CD4-positive, alpha-beta T cell treated with Interleukin-17A for 4 hours (primary cell): ENCODE measurements at places on chromosomes 5 and 9.

DNA sequence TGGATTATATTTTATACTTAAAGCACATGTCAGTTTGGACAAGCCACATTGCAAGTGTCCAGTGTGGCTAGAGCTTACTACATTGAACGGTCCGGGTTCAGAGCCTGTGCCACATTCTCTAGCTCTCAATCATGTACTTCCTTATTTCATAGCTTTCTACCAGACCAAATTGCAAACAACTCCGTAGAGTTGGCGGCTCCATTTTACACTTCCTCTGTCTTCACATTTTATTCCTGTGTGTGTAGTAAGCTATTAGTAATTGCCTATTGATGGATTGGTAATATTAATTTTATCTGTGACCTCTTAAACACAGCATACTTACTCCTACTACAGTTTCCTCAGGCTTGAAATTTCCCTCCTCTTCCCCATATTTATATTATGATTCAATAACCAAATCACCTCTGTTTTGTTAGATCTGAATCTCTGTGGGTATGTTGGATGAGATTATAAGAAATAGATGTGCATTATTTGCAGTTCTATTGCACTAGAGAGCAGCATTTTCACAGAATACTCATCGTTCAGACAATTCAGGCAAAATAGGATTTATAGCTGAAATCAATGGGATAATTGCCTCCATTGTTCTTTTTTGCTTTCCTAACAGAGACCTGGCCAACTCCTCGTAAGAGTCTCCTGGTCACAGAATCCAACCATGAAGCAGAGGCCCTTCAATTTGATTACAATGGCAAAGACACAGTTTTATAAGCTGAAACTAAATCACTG is 29.0 kb upstream of the C9orf72 start:
- DNase-seq: no peak

DNA sequence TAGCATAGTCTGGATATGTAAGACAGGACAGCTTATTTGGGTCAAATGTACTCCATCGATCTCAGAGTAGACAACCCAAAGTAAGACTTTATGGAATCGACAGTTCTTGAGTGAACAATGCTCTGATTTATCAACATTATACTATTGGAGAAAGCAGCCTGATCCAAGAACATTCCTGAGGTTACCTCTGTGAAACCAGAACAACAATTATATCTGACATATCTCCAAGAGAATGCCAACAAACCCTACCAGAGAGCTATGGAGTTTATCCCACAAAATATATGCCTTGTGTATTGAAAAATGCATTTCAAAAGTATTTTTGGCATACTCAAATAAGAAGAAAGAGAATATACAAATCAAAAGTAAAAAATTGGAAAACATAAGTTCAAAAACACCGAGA is 1985.9 kb downstream of the EFNA5 start:
- DNase-seq: no peak

DNA sequence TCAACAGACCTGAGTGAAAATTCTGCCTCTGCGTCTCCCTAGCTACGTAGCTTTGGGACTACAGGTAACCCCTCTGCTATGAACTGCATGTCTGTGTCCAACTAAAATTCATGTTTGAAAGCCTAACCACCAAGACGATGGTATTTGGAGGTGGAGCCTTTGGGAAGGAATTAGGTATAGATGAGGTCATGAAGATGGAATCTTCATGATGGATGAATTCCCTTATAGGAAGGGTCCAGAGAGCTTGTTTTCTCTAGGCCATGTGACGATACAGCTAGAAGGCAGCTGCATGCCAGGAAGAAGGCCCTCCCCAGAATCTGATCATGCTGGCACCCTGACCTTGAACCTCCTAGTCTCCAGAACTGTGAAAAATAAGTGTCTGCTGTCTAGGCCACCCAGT is 296.4 kb downstream of the SLIT3 start:
- no peak for DNase-seq

DNA sequence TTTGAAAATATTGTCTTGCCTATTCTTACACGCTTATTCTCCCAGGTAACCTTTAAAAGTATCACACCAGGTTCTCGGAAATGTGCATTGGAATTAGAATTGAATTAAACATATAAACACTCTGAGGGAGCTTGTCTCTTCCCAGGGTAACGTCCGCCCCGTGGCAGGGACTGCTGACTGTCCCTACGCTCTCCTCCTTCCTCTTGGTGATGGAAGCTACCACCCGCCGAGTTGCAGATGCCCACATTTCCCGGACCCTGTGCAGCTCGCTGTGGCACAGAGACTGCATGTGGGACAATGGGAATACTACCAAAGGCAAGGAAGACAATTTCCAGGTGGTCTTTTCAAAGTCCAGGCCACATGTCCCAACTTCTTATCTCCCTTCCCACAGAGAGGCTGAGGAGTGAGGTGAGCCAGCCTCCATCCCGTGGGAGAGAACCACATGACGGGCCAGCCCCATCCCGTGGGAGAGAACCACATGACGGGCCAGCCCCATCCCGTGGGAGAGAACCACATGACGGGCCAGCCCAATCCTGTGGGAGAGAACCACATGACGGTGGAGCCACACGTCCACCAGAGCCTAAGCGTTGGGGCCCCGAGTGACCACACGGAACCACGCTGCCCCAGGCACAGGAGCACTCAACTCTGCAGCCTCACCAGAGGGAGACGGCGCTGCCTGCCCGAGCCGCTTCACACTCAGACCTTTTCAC is 249.4 kb upstream of the IRX1 start:
- DNase-seq: no peak

DNA sequence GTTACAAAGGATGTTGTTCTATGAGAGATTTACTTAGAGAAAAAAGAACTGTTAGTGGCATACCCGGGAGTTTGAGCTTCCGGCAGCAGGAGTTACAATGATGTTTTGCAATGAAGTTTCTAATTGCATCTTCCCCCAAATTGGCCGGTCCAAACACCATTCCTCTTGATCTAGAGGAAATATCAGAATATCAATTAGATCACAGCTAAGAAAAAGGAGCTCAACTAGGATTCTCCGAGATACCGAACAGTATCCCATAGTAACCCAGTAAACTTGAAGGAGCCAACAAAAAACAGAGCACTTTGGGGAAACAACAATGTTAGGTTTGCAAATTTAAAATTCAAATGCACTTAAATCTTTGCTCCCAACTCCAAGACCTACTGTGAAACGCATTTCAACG is 159.5 kb downstream of the TRPM6 start:
- DNase-seq: no peak

DNA sequence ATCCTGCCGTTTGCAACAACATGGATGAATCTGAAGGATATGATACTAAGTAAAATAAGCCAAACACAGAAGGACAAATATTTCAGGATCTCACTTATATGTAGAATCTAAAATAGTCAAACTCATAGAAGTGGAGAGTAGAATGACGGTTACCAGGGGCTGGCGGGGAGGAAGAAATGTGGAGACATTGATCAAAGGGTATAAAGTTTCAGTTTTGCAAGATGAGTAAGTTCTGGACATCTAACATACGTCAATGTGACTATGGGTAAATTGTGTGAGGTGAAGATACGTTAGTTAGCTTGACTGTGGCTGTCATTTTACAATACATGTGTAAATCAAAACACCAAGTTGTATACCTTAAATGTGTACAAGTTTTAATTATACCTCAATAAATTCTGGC is 200.3 kb downstream of the SNX18 start:
- no peak for DNase-seq

DNA sequence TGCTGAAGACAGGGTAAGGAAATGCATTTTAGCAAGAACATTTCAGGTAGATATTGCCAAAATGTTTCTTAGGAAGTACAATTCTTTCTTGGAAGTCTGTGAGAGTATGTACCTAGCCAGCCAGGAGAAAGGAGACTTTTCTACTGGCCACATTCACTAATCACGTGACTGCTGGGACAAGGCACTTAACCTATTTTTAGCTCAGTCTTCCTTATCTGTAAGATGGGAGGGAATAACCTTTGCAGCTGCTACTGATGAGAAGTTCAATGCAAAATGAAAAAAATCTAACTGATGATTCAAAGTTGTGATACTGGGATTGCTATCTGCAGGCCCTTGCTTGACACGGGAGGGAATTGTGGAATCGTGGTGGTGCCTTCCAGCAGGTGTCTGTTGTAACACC is 42.6 kb upstream of the SLC28A3 start:
- DNase-seq: no peak

GRCh38 chr5:5638211-5638610 is 215.7 kb downstream of the ICE1 start:
- no peak for DNase-seq

GRCh38 chr9:81848472-81848871 is 79.8 kb upstream of the SPATA31D4 start:
- no peak for DNase-seq

DNA sequence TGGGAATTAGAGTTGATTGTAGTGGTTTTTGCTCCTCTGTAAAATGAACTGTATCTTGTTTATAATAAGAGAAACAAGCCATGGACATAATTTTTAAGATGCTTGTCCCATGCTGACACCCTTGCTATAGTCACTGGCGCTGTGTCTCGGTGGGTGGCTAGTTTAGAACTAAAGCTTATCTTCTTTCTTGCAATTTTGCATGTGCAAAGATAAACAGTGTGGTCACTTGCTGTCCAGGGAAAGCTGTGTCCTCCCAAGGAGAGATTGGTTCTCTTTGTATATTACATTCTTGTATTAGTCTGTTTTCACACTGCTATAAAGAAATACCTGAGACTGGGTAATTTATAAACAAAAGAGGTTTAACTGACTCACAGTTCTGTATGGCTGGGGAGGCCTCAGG is 143.8 kb downstream of the MELK start:
- no peak for DNase-seq

DNA sequence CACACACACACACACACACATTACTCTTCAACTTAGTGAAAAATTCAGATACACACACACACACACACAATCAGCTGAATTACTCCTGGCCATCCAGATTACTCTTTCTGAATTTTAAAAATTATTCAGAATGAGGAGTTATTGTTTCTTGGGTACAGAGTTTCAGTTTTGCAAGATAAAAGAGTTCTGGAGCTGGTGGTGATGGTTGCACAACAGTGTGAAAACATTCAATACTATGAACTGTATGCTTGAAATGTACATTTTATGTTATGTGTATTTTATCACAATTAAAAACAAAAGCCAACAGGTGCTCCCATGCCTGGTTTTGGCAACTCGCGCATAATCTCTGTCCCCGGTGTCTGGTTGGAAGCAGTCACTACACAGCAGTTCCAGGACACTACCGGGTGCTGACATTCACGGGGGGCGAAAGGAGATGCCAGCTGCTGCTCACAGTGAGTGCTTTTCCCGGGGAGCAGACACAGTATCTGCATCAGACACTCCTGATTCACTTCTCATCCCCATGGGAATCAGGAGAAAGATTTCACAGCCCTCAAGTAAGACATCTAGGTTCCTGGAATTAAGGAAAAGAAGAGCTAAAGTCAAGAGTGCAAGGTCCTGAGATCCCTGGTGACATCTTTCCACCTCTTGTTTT is 55.7 kb downstream of the LHFPL2 start:
- DNase-seq: no peak

DNA sequence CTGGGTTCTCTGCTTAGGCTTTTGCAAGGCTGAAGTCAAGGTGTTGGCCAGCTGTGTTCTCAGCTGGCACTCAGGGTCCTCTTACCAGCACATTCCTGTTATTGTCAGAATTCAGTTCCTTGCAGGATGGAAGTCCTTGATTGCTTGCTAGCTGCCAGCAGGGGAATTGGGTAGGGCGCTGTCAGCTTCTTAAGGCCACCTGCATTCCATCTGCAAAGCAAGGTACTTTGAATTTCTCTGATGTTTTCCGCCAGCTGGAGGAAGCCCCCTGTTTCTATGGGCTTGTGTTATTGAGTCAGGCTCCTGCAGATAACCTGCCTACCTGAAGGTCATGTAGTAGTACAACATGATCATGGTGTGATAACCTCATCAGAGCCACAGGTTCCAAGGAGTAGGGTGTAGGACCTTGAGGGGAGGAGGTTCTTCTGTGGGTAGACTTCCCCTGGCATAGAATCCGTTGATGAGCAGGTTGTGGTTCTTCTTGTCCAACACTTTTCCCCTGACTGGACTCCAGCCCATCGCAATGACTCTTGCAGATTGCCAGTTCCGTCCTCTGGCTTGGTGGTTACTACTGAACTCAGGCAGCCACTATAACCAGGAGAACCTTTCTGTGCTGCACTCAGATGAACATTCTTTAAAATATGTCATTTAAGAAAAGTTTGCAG is 6.8 kb downstream of the TENT4A start:
- DNase-seq: no peak

- DNase-seq: no peak
These were observed 66.0 kb downstream of the FER start for GRCh38 chr5:108813673-108814072.

GRCh38 chr5:179120951-179121666 is 60.9 kb downstream of the ZNF354C start:
- no peak for DNase-seq

DNA sequence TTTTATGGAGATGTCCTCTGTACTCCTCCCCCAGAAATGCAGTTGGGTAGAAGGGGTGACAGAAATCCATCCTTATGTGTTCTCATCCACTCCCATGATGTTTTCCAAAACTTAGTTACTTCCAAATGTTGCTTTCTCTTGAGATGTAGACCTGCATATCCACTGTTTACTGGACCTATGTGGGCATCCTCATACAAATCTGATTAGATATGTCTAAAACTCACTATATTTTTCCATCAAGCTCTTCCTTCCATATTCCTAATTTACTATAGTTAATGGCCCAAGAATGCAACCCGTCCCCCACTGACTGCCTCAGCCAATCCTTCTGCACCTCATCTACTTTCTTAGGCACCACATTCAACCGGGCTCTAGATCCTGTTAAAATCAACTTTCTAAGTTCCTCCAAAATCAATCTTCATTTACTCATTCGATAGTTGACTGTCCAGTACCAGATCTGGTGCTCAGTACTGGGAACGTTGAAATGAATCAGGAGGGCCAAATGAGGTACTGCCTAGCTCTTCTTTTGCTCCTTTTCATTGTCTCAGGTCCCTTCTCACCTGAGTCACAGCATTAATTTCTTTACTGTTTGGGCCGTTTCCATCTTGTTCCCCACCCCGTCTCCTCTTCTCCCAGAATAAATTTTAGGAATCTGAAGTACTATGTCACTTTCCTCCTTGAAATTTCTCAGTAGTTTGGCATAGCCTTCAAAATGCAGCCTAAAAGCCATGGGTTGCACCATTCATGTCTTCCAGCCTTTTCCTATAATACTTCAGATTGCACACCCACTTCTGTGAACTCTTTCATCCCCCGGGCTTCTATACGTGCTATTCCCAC is 7.9 kb downstream of the PLK2 start:
- no peak for DNase-seq

DNA sequence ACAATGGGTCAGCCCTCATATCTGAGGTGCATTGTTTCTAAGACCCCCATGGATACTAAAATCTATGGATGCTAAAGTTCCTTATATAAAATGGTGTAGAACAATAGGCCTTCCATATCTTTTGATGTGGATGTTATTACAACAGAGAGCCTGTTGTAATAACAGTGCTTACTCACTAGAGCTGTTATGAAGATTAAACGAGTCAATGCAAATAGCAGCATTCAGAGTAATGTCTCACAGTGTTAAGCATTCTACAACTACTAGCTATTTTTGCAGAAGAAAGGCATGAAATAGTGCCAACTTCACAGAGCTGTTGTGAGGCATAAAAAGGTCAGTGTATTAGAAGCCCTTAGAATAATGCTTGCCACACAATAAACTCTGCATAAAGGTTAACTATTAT is 13.0 kb downstream of the CHSY3 start:
- DNase-seq: no peak

GRCh38 chr5:111116550-111116949 is 24.4 kb downstream of the WDR36 start:
- no peak for DNase-seq

GRCh38 chr9:10045598-10045997 is 567.2 kb downstream of the PTPRD start:
- DNase-seq: no peak
